Fibroblast of skin of back (primary cell): ENCODE measurements at places on chromosomes 4 and X.

DNA sequence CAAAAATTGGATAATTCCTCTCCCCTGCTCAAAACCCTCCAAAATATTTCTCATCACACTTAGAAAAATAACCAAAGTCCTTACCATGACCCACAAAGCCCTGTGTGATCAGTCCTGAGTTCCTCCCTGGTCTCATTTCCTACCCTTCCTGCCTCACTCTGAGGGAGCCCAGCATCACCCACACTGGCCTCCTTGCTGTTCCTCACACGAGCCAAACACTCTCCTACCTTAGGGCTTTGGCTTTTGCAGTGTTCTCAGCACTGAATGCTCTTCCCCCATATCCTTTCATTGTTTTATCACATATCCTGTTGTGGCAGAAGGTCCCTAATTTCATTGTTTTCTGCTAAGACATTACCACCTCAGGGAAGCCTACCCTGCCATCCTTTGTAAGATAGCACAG is 12.2 kb downstream of the MGAT4D start:
- no peak for DNase-seq

GRCh38 chr4:158814636-158815330 is 46.0 kb downstream of the FNIP2 start:
- peak; percentile 81 for DNase-seq

DNA sequence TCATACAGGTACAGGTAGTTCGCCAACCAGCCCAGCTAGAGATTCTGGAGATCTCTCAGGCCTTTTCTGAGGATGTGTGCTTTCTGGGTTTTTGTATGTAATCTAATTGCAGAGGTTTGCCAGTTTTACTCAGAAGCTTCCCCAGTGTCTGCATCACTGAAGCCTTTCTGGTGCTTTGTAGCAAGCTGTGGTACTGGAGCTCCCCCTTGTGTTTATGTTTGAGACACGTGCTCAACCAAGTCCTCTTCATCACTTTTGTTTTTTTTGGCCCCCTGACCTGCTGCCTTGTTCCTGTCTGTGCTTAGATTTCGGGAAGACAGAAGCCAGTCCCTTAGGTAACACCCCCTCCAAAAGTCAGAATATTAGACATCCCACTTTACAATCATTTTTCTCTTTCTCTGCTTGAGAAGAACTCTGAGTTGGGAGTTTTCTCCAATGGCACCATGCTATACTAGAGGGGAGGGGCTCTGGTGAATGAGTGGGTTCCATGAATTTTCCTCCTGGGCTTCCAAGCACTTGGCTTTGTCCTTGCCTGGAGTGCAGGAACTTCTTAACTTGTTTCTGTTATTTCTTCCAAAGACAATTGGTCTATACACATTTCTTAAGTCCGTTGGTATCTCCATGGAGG is 128.4 kb upstream of the TBC1D9 start:
- peak; percentile 73 for DNase-seq

DNA sequence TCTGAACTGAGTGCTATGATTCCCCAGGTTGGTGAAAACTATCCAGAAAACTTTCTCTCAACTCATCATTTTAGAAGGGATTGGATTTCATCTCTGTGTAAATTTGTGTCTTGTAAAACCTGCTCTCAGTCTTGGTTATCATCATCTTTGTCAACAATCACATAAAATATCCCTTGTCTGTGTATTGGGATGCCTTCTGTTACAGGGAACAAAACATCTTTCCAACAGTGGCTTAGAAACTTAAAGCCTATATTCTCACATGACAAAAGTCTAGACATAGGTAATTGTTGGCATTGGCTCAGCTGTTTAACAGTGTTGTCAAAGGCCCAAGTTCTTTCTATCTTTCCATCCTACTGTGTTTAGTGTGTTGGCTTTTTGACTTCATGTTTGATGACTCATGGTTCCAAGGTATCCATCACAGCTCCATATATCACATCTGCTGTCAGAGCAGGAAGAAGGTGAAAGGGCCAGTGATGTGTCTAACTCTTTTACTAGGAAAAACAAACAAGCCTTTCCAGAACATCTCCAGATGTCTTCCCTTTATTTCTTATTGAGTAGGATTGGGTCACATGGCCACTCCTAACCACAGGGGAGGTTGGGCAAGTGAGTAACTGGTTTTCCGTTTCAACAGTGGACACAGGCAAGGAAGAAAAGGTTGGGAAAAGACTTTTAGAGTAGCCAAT is 65.0 kb downstream of the PHEX start:
- DNase-seq, result peak; percentile 43

- DNase-seq, result peak; percentile 61
These were observed 31.1 kb downstream of the CCKAR start for GRCh38 chr4:26459054-26459755.

GRCh38 chr4:112053825-112054350 is 91.4 kb upstream of the FAM241A start:
- no peak for DNase-seq

- DNase-seq, result no peak
These were observed 548.8 kb downstream of the INPP4B start for GRCh38 chr4:142297313-142297712.

- peak; percentile 23 for DNase-seq
These were observed 330.1 kb downstream of the BMPR1B start for GRCh38 chr4:95087657-95088455.

DNA sequence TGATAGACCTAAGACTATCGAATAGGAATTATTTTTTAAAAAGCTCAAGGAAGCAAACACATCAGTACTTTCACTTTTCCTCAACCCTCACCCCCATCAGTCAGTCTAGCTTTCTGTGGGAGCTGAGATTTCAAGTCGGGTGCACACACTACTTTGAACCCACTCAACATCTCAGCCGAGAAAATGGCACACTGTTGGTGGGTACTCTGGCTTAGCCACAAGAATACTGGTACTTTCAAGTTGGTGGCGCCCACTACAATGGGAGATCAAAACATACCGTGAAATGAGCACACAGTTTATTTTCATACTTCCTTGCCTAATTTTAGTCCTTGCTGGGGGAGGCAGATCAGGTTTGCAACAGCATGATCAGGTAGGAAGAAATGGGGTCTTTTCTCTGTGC is 10.2 kb downstream of the CD40LG start:
- DNase-seq, result no peak
